ENCODE measurements at places on chromosomes 6 and 20.

DNA sequence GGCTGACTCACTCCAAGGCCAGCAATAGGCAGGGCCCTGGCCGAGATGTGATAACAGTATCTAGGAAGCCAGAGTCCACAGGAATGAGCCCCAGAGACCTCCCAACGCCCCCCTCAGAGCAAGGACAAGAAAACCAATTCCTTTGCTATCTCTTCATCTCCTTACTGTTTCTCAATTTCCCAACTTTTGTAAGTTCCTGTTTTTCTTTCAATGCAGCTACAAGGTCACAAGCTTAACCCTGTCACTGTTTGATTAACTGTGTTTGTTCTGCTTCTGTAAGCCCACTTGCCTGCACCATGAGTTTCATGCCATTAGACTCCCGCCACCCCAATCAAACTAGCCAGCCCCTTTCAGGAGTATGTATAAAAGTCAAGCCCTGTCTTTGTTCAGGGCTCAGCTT is 3.5 kb downstream of the FKBP1C start:
- no peak for DNase-seq

DNA sequence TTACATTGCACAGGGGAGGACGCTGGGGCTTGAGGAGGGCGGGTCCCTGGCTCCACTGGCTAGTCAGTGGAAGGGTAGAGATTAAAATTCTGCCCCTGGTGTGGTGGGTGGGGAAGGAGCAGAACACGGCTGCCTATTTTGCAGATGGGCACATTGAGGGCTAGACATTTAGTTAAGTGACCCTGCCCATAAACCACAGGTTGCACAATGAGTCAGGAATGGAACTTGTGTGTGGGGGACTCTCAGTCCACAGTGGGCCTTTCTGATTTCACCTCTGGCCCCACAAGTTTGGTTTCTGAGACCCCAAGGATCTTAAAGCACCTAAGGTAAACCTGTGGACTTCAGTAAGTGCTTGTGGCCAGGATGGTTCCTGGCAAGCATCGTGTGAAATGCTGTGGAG is 22.0 kb upstream of the CCDC167 start:
- no peak for DNase-seq

DNA sequence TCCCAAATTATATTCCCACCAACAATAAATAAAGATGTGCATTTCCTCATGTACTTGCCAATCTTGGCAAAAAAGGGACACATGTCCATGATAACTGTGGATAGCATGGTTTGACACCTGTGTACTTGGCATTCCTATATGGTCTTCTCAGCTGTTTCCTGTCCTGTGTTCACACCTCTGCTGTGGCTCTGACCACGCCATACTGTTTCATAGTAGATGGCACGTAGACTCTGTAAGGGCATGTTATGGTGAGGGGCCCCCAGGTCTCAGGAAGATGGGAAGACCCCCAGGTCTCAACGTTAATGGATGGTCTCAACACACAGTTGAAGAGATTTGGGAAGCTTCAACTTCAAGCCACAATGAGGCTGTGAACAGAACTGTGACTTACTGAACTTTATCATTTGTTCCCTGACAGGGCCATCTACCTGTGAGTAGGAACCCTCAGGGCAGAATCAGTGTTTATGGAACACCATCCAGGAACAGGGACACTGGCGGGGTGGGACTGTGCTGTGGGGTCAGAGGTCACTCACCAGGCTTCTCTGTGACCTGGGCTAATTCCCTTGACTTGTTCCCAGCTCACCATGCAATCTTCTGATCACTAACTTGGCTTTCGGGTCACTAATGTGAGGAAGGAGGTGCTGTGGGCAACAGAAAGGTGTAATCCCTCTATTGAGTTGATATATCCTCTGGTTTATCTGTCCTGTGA is 11.8 kb downstream of the ZBTB24 start:
- no peak for DNase-seq

DNA sequence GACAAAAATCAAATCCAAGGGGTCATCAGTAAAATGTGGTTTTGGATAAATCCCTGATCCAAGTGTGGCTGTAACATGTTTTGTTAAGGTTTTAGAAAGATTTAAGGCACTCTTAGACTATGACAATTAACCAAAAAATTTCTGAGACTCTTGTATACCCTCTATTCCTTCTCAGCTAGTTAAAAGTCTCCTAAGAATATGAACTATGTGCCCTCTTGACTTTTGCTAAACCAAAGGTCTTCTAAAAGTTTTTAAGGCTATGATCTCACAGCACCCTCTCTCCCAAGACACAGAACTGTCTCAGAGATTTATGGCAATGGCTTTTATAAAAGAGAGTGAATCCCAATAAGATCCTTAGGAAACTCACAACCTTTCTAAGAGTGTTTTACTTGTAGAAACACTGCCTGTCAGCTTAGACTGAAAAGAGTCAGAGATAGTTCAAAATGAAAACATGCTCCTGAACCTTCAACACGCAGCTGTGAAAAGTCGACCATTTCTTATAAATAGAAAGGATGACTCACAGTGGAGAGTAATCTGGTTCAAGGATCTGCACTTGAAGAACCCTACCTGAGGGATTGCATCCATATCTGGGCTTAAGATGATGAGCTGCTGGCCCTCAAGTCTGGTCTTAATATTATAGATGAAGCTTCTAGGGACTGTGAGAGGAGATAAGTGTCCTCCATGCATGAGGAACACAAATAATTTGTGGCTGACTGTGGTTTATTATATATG is 388.4 kb upstream of the GJE1 start:
- DNase-seq: no peak

DNA sequence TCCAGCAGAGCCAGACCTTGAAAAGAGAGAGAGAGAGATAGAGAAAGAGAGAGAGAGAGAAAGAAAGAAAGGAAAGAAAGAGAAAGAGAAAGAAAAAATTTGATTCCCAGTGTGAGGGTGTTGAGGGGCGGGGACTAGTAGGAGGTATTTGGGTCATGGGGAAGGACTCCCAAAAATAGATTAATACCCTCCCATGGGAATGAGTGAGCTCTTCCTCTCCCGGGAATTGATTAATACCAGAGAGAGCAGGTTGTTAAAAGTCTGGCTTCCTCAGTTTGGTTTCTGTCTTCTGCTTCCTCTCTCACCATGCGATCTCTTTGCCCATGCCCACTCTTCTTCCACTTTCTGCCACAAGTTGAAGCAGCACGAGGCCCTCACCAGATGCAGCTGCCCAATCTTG is 28.8 kb upstream of the CFAP206 start:
- DNase-seq: no peak

GRCh38 chr6:36386495-36387439 is 702 bp downstream of the ETV7 start:
- peak; percentile 9 for DNase-seq

- no peak for DNase-seq
These were observed 23.1 kb downstream of the NEDD9 start for GRCh38 chr6:11209369-11209768.

GRCh38 chr6:163991321-163991720 is 576.8 kb downstream of the QKI start:
- no peak for DNase-seq

DNA sequence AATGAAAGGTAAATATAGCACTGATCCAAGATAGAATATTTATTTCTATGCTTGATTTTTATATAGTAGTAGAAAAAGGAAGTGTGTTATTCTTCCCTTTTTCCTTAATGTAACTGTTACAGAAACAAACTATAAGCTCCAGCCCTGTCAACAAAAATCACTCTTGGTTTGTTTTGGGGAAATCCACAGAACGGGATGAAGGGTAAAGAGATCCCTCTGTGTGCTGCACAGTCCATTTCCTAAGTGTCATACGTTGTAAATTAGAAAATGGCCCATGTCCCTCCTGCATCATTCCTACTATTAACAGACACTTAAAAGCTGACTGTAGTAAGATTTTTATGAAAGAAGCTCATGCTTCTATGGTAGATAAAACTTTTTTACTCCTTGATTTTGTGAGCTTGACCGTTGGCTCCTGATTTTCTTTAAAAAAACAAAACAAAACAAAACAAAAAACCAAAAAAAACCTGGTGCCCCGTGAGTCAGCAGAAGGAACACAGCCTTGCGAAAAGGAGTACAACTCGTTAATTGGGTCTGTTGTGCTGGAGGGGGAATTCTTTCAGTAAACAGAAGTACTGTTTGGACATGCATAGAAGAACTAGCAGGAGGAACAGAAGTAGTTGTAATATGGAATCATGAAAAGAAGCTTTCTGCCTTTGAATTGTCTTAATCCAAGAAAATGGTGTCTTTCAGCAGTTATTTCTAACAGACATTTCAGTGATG is 67.5 kb downstream of the RTN4IP1 start:
- no peak for DNase-seq

GRCh38 chr6:20827798-20828197 is 293.5 kb downstream of the CDKAL1 start:
- DNase-seq: no peak

DNA sequence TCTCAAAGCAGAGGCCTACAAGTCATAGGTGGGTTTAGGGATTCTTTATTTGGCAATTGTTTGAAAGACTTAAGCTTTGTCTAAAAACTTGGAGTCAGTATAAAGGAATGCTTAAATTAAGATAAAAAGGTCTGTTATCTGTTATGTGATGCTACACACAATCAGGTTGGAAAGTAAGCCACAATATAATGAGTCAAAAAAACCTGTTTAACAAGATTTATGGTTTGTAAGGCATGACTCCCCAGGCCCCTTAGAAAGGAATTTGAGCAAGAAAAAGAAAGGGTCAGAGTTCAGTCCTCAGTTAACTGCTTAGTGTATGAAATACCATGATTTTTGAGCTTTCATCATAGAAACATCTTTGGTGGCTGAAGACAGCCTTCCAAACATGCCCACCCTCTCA is 66.8 kb upstream of the HMGN3 start:
- DNase-seq: no peak

GRCh38 chr6:39983193-39983592 is 48.9 kb upstream of the MOCS1 start:
- DNase-seq: no peak

DNA sequence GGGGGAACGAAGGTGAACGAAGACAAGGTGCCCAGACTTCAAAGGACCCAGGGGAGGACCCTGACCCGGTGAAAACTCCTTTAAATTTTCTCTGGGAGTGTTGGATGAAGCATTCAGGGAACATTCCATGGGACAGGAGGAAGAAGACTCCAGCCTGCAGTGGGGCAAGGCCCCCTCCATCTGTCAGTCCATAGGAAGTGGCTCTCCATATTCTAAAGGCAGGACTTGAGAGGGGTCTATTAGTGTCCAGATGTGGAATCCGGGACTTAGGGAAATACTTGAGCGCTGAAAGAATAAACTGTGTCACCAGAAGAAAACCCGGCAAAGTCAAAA is 3.2 kb upstream of the BPIFA2 start:
- no peak for DNase-seq

DNA sequence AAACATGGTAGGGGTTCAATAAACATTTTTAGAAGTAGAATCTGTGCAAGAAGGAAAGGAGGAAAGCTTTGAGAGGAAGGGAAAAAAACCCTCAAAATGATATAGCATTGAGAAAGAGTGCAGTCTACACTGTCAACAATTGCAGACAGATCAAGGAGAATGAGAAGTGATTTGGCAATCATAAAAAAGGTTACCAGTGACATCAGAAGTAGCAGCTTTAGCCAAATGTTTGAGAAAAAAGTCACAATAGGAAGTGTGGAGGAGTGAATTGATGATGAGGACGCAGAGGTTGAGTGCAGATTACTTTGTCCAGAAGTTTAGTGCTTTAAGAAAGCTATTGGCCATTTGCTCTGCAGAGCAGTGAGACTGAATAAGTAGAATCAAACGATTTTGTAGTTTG is 155.0 kb downstream of the GJA1 start:
- no peak for DNase-seq

DNA sequence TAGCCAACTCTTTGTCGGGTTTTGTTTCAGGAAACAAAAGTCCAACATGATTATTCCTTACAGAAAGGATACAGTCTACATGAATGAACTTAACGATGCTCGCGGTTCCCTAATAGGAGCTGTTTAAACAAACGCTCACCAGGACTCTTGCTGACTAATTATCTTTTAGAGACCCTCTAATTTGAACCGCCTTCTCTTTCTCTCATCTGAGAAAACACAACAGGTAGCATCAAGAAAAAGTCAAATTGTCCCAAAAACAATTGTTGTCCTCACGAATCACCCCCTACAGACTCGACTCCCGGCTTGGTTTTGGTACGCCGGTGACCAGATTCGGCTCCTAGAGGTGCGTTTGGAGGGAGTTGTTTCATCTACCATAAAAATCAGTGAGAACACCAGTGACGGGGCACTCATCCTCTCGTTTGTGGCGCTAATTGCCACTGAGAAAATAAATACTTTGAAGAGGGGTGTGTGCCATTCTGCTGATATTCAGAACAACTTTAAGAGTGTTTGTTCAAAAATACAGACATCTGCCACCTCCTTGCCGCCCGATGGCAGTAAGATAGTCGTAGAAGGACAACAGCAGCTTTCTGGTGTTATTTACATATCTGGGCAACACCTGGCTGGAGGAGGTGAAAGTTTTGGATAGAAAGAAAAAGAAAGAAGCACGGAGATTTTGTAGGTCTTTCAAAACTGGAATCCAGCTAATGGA is 1.1 kb upstream of the SIM1 start:
- DNase-seq: no peak

DNA sequence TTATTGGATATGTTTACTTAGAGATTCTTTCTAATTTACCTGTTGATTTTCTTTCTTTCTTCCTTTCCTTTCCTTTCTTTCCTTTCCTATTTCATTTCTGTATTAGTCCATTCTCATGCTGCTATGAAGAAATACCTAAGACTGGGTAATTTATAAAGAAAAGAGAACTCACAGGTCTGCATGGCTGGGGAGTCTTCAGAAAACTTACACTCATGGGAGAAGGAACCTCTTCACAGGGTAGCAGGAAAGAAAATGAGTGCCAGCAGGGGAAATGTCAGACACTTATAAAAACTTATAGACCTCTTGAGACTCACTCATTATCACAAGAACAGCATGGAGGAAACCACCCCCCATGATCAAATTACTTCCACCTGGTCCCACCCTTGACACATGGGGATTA is 40.8 kb downstream of the HDAC2 start:
- no peak for DNase-seq

DNA sequence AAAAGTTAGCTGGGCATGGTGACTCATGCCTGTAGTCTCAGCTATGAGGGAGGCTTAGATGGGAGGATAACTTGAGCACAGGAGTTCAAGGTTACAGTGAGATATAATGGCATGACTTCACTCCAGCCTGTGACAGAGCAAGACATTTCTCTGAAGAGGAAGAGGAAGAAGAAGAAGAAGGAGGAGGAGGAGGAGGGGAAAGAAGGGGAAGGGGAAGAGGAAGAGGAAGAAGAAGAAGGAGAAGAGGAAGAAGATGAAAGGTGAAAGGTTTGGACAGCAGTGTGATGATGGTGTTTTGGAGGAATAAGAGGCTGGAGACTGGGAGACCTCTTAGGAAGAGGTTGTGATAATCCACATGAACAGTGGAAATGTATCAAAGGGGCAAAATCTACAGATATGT is 410.7 kb upstream of the JAG1 start:
- DNase-seq: no peak

GRCh38 chr20:57397693-57398108 is 6.5 kb downstream of the RBM38 start:
- DNase-seq: peak; percentile 43

GRCh38 chr6:25320459-25320858 is 41.3 kb downstream of the CARMIL1 start:
- DNase-seq: no peak

- DNase-seq: no peak
These were observed 58.0 kb downstream of the RIPOR3 start for GRCh38 chr20:50633361-50633760.

All from activated CD4-positive, alpha-beta T cell treated with anti-CD3 and anti-CD28 coated beads, Interleukin-2, amount 50 U/mL, for 48 hours (primary cell).